Stimulated activated CD8-positive, alpha-beta memory T cell treated with anti-CD3 and anti-CD28 coated beads, Interleukin-7, amount 100 ng/mL, for 48 hours (primary cell): ENCODE measurements at places on chromosomes 3 and 15.
A peak's percentile ranks its signal among the peaks of the same experiment; 100 is the strongest.

- no peak for DNase-seq
Observed at GRCh38 chr15:96693990-96694517, 363.6 kb downstream of the NR2F2 start.

- DNase-seq = peak; percentile 26
Observed at GRCh38 chr3:172332256-172333041, 115.8 kb downstream of the GHSR start.

- DNase-seq = no peak
Observed at GRCh38 chr15:65651042-65651322, 29.2 kb downstream of the SLC24A1 start.

- DNase-seq = no peak
Observed at GRCh38 chr3:72891053-72891855, 3.4 kb downstream of the GXYLT2 start.

- no peak for DNase-seq
Observed at GRCh38 chr3:22947851-22948250, 255.3 kb upstream of the UBE2E2 start.

- DNase-seq = no peak
Observed at GRCh38 chr15:81091889-81092558, 42.0 kb upstream of the CFAP161 start.

GRCh38 chr3:192408007-192408646 is 319.2 kb downstream of the FGF12 start:
- DNase-seq = no peak

GRCh38 chr15:35926007-35926380 is 380.0 kb upstream of the DPH6 start:
- DNase-seq = no peak
